ENCODE measurements at places on chromosomes 13 and 19.

- no peak for DNase-seq
Observed at GRCh38 chr19:27654266-27654990, 1558.5 kb downstream of the UQCRFS1 start.

GRCh38 chr19:32471095-32471494, 65.5 kb downstream of the DPY19L3 start:
- DNase-seq, result no peak

DNA sequence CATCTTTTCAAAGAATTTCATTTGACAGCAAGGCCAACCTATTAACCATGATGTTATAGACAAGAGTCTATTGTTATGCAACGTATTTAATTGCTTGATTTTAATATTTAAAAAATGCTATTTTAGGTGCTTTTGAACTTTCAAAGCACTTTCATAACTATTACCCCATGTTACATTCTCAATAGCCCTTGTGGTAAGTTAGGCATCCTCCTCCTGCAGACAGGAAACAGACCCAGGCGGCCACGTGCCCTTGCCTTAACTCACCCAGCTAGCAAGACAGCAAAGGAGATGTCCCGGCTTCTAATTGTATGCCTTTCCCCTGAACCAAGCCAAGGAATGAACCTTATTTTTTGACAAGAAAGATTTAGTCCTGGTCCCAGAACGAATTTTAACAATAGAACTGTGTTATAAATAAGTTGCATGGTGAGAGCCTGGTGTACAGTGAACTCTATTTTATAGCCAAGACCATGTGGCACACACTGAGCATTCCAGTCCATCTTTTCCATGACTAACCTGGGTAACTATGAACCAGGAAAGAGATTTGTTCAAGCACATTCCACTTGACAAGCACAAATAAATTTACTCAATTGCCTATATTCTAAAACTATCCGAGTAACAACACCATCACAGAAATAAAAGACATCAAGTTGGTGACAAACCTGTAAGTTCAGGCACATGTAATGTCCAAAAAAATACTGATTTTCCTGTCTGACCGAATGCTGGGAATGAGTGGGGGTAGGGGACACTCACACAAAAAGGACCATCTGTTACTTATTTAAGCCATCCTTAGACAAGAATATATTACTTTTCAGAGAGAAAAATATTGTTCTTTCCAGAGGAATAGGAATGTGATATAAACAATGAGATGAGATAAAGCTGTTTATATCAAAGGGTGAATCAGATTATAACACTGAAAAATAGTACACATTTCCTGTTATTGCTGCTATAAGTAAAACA, 163.0 kb downstream of the EFNB2 start:
- no peak for DNase-seq

- no peak for DNase-seq
Observed at GRCh38 chr13:109199280-109199679, 569.9 kb downstream of the MYO16 start.

GRCh38 chr13:31947506-31947905, 84.1 kb upstream of the FRY start:
- no peak for DNase-seq

GRCh38 chr19:14418856-14419105, 360 bp downstream of the DDX39A start:
- DNase-seq, result peak; percentile 75

GRCh38 chr19:12938779-12939601, 581 bp downstream of the CALR start:
- no peak for DNase-seq

GRCh38 chr13:101326710-101327109, 89.6 kb downstream of the NALCN start:
- no peak for DNase-seq

- DNase-seq, result peak; percentile 32
Observed at GRCh38 chr19:45884682-45885555, 1.0 kb downstream of the IRF2BP1 start.

- no peak for DNase-seq
Observed at GRCh38 chr13:103716718-103717117, 650.5 kb upstream of the SLC10A2 start.

- no peak for DNase-seq
Observed at GRCh38 chr19:23949611-23950010, 34.9 kb downstream of the ZNF726 start.

DNA sequence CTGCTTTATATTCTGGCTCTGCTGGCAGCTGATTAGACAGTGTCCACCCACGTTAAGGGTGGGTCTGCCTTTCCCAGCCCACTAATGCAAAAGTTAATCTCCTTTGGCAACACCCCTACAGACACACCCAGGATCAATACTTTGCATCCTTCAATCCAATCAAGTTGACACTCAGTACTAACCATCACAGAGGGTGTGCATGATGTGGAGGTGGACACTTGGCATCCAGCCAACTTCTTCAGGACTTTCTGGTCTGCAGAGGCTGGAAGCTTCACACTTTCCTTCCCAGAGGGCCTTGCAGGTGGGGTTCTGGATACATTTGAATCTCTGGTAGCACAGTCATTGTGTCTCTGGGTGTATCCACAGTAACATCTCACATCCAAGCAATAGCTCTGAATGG, 18.9 kb upstream of the IGFL1 start:
- no peak for DNase-seq

GRCh38 chr13:98564204-98564603, 12.7 kb downstream of the STK24 start:
- DNase-seq, result no peak

DNA sequence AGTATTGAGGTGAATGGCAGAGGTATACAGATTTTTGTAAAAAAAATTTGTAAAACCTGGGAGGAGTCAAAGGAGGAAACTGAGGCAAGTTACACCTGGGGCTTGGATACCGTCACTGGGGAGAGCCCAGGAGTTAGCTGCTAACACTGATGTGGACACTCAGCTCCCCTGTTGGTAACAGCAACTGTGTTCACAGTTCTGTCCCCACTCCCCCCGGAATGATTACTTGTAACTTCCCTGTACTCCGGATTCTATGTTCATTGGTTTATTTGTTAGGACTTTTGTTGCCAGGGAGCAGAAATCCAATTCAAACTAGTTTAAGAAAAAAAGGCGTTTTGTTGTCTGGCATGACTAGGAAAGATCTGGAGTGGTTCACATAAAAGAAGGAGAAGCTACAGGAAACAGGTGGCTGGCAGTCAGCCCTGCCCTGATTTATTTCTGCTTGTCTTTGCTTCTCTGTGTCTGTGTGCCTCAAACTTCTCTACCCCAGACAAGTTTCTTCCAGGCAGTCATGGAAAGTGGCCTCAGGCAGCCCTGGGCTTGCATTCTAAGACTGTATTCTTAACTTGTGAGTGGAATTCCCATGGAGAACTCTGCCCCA, 2.3 kb upstream of the GPR12 start:
- DNase-seq, result no peak

DNA sequence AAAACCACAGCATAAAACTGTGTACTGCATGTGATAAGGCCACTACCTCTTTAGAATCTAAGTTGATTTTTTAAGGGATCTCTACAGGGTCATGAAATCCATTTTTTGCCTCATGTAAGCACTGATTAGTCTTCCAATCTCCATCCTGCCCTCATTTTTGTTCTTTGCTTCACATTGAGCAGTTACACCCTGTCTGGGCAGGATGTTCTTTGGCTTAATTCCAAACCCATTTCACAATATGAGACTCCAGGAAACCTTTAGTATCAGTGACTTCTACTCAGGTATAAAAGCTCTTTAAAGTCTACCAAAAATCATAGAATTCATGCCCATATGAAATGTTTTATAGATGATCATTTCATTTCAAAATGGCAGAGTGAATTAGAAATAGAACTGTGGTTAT, 592.6 kb downstream of the TBC1D4 start:
- DNase-seq, result no peak

GRCh38 chr13:19674898-19675297, 41.4 kb downstream of the MPHOSPH8 start:
- no peak for DNase-seq

DNA sequence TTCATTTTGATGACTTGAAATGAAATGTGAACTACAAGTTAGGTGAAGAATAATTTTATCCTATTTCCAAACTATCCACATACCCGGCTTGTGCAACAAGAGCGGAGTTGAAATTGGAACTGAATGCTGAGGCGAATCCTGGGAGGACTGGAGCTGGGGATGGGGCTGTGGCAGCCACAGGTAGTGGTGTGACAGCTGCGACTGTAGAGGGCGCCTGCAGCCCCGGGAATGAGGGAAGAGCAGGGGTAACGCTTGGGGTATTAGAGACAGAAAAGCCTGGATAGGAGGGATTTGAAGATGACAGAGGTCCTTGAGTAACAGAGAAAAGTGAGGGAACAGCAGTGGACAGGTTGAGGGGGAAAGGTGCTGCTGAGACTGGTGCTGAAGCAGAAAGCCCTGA, 22.0 kb upstream of the STOML3 start:
- DNase-seq, result no peak

DNA sequence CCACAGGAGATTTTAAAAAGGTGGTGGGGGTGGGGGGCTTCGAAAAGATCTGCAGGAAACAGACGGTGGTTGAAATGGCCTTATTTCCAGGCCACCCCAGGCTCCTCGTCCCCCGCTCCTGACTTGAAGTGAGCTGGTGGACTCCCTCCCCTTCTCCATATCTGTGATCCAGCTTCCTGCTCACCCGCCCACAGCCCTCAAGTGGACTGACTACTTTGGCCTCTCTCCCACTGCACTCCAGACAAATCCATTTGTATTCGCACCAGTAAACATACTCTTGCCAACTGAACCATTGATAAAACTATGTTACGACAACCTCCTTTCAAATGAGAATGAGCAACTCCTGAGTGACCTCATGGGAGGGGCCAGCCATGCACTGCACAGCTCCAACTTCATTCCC, 259.5 kb downstream of the COL4A1 start:
- no peak for DNase-seq

DNA sequence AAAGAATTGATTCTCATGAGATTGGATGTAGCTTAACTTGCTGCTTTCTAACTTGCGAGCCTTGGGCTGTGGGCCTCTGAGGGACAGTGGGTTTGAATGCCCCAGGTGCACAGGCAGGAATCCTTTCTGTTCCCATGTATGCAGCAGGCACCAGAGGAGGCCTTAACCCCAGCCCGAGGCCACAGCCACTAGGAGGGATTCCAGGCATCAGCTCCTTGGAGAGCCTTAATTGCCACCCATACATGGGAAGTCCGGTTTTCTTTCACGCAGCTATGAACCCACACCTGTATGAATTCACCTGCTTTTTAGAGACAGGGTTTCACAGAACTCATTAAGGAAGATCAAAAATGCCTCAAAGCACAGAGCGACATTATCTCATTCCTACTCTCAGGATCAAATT, 117.9 kb downstream of the CRYL1 start:
- no peak for DNase-seq

DNA sequence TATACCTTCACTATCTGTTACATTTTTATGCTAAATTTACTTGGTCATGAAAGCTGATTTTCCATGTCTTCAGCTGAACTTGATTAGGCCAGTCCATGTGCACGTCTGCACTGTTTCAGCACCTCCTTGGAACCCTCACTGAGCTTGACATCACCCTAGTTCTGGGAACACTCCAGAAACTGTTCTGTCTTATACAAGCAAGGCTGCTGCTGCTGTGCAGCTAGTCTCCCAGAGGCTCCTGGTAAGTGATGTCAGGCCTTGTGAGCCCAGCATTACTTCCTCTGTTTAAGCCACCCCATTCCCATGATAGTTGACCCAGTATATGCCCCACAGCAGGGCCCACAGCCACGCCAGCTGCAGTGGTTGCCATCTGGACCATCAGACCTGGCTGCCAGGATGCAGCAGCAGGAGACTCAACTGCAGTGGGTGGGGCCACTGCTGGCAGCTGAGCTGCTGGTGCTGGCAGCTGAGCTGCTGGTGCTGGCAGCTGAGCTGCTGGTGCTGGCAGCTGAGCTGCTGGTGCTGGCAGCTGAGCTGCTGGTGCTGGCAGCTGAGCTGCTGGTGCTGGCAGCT, 90.5 kb upstream of the AKAP11 start:
- DNase-seq, result no peak

DNA sequence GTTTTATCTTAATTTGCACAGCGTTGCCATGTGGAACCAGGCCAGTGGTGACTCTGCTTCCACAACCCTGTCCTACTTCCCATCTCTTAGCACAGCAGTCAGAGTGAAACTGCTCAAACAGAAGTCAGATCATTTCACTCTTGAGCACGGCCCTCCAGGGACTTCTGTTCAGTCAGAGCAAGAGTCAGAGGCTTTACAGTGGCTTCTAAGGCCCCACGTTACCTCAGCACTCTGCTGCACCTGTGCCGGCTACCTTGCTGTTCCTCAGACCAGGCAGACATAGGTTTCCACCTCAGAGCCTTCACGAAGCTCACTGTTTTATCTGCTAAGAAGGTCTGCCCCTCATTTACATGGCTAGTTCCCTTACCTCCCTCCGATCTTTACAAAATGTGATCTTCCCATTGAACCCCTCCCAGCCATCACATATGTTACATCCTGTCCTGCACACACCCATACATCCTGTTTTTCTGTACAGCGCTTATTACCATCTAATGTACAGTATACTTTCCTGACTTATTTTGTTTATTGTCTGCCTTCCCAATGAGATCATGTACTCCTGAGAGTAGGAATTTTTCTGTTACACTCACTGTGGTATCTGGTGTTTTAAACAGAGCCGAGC, 41.6 kb downstream of the TM9SF2 start:
- DNase-seq, result peak; percentile 26

DNA sequence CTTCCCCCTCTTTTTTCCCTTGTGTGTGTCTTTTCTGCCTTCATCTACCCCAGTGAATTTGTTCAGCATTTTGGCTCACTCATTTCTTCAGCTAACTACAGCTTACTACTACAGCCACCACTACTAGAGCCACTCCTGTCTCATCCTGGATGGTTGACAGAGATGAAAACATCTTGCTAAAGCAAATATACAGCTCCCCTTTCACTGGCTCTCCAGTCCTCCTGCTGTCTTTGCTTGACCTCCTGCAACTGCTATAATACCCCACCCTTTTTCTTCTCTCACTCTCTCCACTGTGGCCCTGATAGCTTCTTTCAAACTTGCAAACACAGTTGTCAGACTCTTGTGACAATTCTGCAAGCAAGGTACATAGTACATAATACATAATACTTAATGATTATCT, 523.6 kb downstream of the DCT start:
- no peak for DNase-seq

- no peak for DNase-seq
Observed at GRCh38 chr13:45473627-45474026, 8.9 kb downstream of the COG3 start.

DNA sequence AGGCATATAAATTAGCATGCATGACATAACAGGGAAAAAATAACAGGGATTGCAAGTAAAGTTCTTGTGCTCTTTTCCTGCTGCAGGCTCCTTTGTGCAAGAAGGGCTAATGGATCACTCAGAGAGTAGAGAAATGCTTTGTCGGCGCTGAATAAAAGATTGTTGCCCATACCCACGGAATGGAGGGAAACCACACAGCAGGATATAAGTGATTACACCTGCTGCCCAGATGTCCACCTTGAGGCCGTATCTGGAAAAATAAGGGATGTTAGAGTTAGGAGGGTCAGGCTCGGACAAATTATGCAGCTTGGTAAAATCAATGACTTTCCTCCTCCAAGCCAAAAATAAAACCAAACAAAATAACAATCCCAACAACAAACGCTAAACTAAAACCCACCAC, 322.3 kb downstream of the DCLK1 start:
- no peak for DNase-seq

- DNase-seq, result no peak
Observed at GRCh38 chr13:91162180-91162579, 185.3 kb upstream of the MIR17HG start.

All from stimulated activated CD8-positive, alpha-beta memory T cell treated with anti-CD3 and anti-CD28 coated beads, Interleukin-2, amount 100 ng/mL, for 48 hours (primary cell).